Tibial nerve (tissue), 4 donors: ENCODE measurements at places on chromosomes 2 and 18.

DNA sequence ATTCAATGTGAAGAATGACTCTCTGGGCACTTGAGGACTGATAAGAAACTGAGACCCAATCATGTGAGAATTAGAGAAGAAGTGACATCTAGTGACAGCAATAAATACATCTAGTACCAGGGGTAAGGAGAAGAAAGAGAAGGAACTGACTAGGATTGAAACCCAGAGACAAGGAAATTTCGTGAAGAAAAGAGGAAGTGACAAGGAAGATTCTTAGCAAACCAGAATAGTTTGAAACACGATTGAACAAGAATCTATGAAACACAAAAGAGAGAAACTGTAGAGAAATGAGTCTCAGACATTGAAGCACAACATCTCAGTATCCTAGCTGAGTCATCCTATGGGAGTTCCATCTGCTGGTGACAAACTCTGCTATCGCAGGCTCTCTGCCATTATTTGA, 571.9 kb upstream of the PKDCC start:
- H3K4me3 ChIP-seq = no peak overlapping the region
- no peak overlapping the region for H3K27ac ChIP-seq
- no peak for DNase-seq
- H3K27me3 ChIP-seq = no peaks in the 10 kb centered on the region
- no peaks in the 10 kb centered on the region for H3K36me3 ChIP-seq
- no peaks in the 10 kb centered on the region for H3K4me1 ChIP-seq

DNA sequence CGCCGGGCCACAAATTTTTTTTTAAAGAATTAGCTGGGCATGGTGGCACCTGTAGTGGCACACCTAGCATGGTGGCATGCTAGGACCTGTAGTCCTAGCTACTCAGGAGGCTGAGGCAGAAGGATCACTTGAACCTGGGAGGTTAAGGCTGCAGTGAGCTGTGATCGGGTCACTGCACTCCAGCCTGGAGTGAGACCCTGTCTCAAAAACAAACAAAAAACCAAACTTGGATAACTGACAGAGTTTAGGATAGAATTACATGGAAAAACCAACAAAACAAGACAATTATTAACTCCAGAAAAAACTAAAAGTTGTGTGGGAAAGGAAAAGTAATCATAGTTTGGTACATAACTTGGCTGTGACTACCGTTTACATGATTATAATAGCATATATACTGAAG, 1.6 kb upstream of the CFLAR start:
- no peaks in the 10 kb centered on the region for H3K4me1 ChIP-seq
- peak overlapping the region; percentile 95 for H3K4me3 ChIP-seq
- no peak for DNase-seq
- H3K36me3 ChIP-seq = no peaks in the 10 kb centered on the region
- no peaks in the 10 kb centered on the region for H3K27me3 ChIP-seq

DNA sequence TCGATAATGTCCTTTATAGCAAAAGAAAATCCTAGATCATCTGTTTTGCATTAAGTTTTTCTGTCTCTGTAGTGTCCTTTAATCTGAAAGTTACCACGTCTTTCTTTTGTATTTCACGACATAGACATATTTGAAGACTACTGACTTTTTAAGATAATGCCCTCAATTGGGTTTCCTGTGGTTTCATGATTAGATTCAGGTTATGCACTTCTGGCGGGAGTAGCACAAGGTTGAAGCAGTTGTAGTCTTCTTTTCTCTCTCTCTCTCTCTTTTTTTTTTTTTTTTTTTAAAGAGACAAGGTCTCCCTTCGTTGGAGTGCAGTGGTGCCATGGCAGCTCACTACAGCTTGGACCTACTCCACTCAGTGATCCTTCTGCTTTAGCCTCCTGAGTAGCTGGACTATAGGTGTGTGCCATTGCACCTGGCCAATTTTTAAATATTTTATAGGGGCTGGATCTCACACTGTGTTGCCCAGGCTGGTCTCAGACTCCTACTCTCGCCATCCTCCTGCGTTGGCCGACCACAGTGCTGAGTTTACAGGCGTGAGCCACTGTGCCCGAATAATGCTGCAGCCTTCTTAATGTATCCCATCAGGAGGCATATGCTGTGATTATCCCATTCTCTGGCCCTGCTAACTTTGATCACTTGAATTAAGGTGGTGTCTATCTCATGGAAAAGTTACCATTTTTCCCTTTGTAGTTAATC, 3.9 kb downstream of the INPP4A start:
- no peak overlapping the region for H3K4me3 ChIP-seq
- no peaks in the 10 kb centered on the region for H3K27me3 ChIP-seq
- no peaks in the 10 kb centered on the region for H3K36me3 ChIP-seq
- no peak overlapping the region for H3K27ac ChIP-seq
- DNase-seq = no peak

DNA sequence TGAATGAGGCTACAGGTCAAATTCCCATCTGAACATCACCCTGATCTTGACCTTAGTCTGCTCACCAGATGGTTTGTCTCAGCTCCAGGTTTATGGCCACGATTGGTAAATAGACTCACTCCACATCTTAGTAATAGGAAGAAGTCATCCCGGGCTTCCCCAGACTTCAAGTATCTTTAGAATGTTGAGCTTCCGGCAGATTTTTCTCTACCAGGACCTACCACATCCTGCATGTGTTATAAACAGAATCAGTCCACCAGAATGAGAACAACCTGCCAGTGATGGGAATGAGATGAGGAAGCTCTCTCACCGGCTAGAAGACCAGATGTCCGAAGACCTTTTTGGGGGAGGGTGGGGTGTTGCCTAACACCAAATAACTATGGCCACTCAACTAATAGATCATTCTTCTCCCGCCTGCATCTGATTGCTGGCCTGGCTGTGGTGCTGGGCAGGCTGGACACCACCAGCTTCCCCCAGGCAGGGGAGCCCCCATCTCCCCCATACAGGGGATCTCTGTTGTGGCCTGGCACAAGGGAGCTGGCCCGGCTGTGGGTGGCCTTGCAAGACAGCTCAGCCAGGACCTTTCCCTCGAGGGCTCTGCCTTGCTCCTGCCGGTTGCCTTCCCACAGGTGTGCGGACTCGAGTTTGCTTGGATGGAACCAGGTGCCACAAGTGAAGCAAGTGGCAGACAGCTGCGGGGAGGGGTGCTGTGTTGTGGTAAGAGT, 88.5 kb downstream of the SH3RF3 start:
- no peak for DNase-seq
- H3K27ac ChIP-seq = peak overlapping the region; percentile 21
- H3K27me3 ChIP-seq = no peaks in the 10 kb centered on the region
- no peak overlapping the region for H3K4me3 ChIP-seq
- no peaks in the 10 kb centered on the region for H3K36me3 ChIP-seq
- peaks cover 35% of the 10 kb centered on the region for H3K4me1 ChIP-seq

DNA sequence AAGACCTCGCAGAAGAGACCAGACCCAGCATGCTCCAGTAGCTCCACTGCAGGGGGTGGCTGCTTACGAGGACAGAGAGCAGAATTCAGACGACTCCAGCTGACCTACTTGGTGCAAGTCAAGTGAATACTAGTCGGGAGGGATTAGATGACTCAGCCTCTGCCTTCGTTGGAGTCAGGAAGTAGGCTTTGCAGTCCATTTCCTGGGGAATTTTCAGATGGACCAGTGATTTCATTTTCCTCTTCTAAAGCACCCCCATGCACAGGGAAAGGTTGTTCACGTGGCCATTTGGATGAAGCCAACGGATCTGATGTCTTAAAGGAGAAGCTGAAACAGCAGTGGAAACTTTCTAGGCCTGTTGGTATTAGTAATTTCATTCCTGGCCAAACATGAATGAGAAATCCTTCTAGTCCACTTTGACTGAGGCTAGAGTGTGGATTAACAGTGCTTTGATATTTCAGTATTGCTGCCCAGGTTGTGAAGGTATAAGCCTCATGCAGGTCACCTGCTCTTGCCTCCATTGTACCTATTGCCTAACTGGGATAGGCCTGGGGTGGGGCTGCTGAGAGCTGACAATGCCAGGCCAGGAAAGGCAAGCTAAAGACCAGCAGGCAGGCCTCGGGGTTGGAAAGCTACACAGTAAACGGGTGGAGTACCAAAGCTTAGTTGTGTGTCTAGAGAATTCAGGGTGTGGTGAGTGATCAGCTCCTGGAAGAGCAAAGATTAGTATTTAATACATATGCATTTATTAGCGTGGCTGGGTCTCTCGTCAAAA, 117.6 kb upstream of the FOSL2 start:
- no peak overlapping the region for H3K4me3 ChIP-seq
- peaks cover 13% of the 10 kb centered on the region for H3K4me1 ChIP-seq
- no peak for DNase-seq
- H3K36me3 ChIP-seq = no peaks in the 10 kb centered on the region
- peak overlapping the region; percentile 52 for H3K27ac ChIP-seq
- no peaks in the 10 kb centered on the region for H3K27me3 ChIP-seq

DNA sequence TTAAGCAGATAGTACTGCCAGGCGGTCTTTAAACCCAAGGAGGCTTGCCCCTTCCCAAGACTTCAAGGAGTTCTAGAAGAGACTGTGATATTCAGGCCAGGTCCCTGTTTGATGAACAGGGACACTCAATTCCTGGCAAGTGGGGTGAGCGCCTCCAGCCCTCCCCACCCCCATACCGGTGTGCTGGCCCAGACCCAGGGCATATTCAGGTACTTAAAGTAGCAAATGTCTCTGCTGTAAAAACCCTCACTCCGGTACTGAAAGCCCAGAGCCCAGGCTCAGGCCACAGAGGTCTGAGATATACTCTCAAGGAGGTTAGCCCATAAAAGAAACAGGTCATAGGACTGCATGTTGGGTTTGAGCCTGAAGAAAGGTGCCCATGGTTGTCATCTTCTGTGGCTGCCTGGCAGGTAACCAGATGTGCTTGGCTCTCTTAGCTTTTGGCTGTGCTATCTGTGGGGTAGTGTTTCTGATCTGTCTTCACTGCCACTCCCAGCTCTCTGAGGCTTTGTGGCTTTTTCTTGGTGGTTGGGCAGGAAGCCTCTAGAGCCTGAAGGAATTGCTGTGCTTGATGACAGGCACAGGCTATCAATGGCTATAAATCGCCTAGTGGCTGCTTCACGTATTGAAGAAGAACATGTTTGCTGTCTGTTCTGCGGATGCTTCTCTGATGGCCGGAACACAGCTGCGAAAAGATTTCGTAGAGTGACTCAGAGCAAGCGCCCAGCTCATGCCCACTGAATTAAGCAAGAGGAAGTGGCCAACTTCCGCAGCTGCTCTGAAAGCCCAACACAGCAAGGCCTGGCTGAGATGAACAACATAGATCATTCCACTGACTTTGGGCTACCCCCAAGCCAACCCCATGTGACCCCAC, 63.3 kb upstream of the ALPP start:
- no peak overlapping the region for H3K4me3 ChIP-seq
- no peaks in the 10 kb centered on the region for H3K36me3 ChIP-seq
- peaks cover 30% of the 10 kb centered on the region for H3K4me1 ChIP-seq
- no peak for DNase-seq
- H3K27me3 ChIP-seq = no peaks in the 10 kb centered on the region

GRCh38 chr2:181677912-181678586, 2.3 kb downstream of the NEUROD1 start:
- H3K27ac ChIP-seq = no peak overlapping the region
- DNase-seq = no peak
- no peaks in the 10 kb centered on the region for H3K36me3 ChIP-seq
- H3K4me1 ChIP-seq = no peaks in the 10 kb centered on the region

GRCh38 chr2:216539791-216540241, 41.2 kb downstream of the RPL37A start:
- no peaks in the 10 kb centered on the region for H3K36me3 ChIP-seq
- no peaks in the 10 kb centered on the region for H3K27me3 ChIP-seq
- H3K27ac ChIP-seq = no peak overlapping the region
- DNase-seq = no peak

GRCh38 chr2:151906633-151906998, 78.4 kb upstream of the ARL5A start:
- no peaks in the 10 kb centered on the region for H3K4me1 ChIP-seq
- H3K27me3 ChIP-seq = no peaks in the 10 kb centered on the region
- H3K4me3 ChIP-seq = no peak overlapping the region
- DNase-seq = no peak
- H3K27ac ChIP-seq = no peak overlapping the region
- H3K36me3 ChIP-seq = no peaks in the 10 kb centered on the region

DNA sequence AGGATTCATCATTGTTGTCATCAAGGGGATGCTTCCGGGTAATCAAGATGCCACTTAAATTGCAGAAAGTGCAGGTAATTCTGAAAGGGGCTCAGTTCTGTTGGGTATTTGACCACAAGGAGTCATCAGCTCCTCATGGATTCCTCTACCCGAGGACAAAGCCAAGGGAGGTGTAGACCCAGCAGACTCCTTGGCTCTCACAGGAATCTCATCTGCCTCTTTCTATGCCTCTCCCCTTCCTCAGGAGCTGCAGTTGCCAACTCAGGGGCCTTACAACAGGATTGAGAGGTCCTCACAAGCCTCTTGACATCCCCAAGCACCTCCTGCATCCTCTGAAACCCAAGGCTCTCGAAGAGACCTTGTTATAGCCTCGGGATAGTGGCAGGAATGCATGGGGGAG, 44.0 kb downstream of the ITGB6 start:
- H3K27me3 ChIP-seq = no peaks in the 10 kb centered on the region
- H3K27ac ChIP-seq = no peak overlapping the region
- H3K36me3 ChIP-seq = no peaks in the 10 kb centered on the region
- H3K4me1 ChIP-seq = no peaks in the 10 kb centered on the region
- no peak overlapping the region for H3K4me3 ChIP-seq

- H3K27ac ChIP-seq = no peak overlapping the region
- H3K4me1 ChIP-seq = no peaks in the 10 kb centered on the region
- no peak for DNase-seq
- H3K27me3 ChIP-seq = no peaks in the 10 kb centered on the region
Measured at GRCh38 chr2:148545390-148546256, 98.9 kb upstream of the EPC2 start.

DNA sequence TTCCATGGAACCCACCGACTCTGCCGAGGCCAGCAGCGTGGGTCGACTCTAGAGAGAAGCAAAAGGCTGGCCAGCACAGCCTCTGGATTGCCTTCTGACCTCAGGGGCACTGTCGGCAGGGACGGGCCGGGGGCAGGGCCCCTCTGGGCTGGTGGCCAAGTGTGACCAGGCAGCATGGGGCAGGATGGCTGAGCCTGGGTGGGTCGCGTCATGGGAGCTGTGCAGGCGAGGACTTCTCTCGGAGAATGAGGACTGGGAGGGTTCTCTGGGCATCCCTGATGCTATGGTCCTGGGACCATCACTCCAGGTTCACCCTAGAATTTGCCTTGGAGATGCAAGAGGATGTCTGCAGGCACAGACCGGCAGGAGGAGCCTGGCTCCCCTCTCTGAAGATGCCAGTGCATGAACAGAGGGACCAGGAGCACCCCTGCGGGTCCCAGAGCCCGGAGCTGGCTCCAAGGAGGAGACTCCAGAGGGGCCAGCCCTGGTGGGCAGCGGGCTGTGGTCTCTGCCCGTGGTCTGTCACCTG, 289.2 kb downstream of the NDUFA10 start:
- no peak overlapping the region for H3K27ac ChIP-seq
- no peak overlapping the region for H3K4me3 ChIP-seq
- H3K27me3 ChIP-seq = no peaks in the 10 kb centered on the region
- no peaks in the 10 kb centered on the region for H3K36me3 ChIP-seq
- no peak for DNase-seq
- H3K4me1 ChIP-seq = no peaks in the 10 kb centered on the region

GRCh38 chr18:11548396-11548795, 61.0 kb upstream of the SLC35G4 start:
- H3K4me3 ChIP-seq = no peak overlapping the region
- no peaks in the 10 kb centered on the region for H3K27me3 ChIP-seq
- DNase-seq = no peak
